ENCODE measurements at places on chromosomes 12 and 14. TPM values are rescaled to one million over a fixed set of nuclear protein-coding genes. Genes with fewer than 3 reads are reported as not detected.

- H3K4me3 ChIP-seq = no peak overlapping the region
- no peak for DNase-seq
- H3K27me3 ChIP-seq = no peaks in the 10 kb centered on the region
- H3K4me1 ChIP-seq = peaks cover 34% of the 10 kb centered on the region
- no peaks in the 10 kb centered on the region for H3K36me3 ChIP-seq
Observed at GRCh38 chr12:26157001-26157400, 32.2 kb upstream of the BHLHE41 start.

DNA sequence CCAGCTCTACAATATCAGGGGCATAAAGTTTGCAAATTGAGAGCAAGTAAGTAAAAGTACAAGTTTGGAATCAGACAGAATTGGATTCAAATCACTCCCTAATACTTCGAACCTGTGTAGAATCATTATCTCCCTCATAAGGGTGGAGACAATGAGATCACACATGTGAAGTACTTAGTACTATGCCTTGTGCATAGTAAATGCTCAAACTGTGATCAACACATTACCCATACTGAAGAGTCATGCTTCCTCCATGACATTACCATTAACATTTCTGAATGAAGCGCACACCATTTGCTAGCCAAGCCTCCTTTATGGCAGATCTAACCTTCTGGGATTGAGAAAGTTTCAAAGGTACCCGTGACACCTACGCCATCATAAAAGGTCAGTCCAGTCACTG, 26.6 kb upstream of the NRDE2 start:
- H3K27me3 ChIP-seq = peaks cover 4% of the 10 kb centered on the region
- H3K4me3 ChIP-seq = no peak overlapping the region
- no peaks in the 10 kb centered on the region for H3K36me3 ChIP-seq
- no peak for DNase-seq
- H3K4me1 ChIP-seq = no peaks in the 10 kb centered on the region

DNA sequence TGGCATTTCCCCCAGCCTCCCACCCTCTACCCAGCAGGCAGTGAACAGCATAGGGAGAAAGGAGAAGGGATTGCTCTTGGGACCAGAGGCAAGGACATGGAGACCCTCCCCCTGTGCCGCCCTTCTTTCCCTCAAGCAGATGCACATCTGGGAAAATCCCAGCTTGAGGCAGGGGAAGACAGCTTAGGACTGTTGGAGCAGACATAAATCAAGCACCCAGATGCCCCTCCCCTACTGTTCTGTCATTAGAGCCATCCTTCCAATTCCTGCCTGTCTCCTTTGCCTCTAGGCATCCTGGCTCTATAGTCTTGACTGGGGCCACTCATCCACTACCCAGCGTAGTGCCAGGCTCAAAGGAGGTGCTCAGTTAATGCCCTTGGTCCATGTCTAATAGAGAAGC, 7.5 kb upstream of the CISTR start:
- no peak overlapping the region for H3K4me3 ChIP-seq
- no peak overlapping the region for H3K27ac ChIP-seq
- peaks cover 9% of the 10 kb centered on the region for H3K27me3 ChIP-seq
- peaks cover 2% of the 10 kb centered on the region for H3K4me1 ChIP-seq
- no peak for DNase-seq

- H3K27ac ChIP-seq = peak overlapping the region; percentile 95
- H3K4me1 ChIP-seq = peaks cover 57% of the 10 kb centered on the region
- H3K27me3 ChIP-seq = no peaks in the 10 kb centered on the region
- H3K36me3 ChIP-seq = no peaks in the 10 kb centered on the region
Observed at GRCh38 chr12:108112832-108113556, 16.1 kb upstream of the WSCD2 start.

DNA sequence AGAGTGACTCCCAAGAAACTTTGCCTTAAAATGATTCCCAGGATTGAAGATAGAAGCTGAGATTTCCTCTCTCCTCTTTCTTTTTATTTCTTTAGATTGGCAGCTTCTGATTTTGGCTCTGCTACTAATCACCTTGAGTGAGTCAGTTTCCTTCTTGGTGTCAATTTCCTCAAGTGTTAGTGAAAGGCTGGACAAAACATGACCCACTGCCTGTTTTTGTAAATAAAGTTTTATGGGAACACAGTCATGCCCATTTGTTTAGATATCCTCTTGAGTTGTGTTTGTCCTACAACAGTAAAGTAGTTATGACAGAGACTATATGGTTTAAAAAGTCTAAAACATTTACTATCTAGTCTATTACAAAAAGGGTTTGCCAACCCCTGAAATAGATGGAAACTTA, 227.2 kb upstream of the TBX3 start:
- DNase-seq = no peak
- H3K27me3 ChIP-seq = no peaks in the 10 kb centered on the region
- no peaks in the 10 kb centered on the region for H3K36me3 ChIP-seq
- no peak overlapping the region for H3K27ac ChIP-seq
- H3K4me1 ChIP-seq = no peaks in the 10 kb centered on the region

DNA sequence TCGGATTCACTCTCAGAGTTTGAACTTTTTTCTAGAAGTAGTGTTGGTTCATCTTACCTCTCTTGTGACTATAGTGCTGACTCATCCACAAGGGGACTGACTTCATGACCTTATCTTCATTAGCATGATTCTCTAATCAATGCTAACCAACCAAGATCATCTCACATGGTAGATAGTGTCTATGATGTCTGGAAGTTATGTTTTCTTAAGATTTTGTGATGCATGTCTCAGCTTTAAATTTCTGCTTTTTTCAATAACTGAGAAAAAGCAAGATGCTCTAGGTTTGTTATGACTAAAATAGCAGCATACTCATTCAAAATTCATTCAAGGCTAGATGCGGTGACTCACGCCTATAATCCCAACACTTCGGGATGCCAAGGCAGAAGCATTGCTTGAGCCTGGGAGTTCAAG, 12.3 kb upstream of the SLC35E3 start:
- H3K4me1 ChIP-seq = no peaks in the 10 kb centered on the region
- no peak overlapping the region for H3K4me3 ChIP-seq
- no peak for DNase-seq
- H3K36me3 ChIP-seq = peaks cover 48% of the 10 kb centered on the region

DNA sequence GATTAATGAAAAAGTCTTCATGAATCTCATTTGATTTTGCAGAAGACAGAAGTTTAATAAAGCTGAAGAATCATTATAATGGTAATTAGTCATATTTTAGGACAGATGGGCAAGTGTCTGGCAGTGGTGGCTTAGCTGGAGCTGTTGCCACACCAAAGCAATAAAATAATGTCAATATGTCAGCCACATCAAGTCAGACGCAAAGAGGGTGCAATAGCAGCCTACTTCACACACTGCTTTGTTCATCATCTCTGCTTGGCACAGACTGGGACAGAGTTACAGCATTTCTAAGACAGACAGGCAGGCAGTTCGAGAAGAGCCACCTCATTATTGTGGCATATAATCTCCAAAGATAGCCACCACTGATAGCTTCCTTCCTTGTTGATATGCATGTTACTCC, 16.9 kb upstream of the KRR1 start:
- H3K36me3 ChIP-seq = no peaks in the 10 kb centered on the region
- no peaks in the 10 kb centered on the region for H3K27me3 ChIP-seq
- no peak for DNase-seq
- H3K4me3 ChIP-seq = no peak overlapping the region

GRCh38 chr12:121536899-121537813, 43.7 kb downstream of the KDM2B start:
- H3K36me3 ChIP-seq = peaks cover 29% of the 10 kb centered on the region
- DNase-seq = peak; percentile 57
- H3K27me3 ChIP-seq = peaks cover 9% of the 10 kb centered on the region
- H3K4me3 ChIP-seq = peak overlapping the region; percentile 65
- H3K4me1 ChIP-seq = peaks cover 59% of the 10 kb centered on the region
- no peak overlapping the region for H3K27ac ChIP-seq

DNA sequence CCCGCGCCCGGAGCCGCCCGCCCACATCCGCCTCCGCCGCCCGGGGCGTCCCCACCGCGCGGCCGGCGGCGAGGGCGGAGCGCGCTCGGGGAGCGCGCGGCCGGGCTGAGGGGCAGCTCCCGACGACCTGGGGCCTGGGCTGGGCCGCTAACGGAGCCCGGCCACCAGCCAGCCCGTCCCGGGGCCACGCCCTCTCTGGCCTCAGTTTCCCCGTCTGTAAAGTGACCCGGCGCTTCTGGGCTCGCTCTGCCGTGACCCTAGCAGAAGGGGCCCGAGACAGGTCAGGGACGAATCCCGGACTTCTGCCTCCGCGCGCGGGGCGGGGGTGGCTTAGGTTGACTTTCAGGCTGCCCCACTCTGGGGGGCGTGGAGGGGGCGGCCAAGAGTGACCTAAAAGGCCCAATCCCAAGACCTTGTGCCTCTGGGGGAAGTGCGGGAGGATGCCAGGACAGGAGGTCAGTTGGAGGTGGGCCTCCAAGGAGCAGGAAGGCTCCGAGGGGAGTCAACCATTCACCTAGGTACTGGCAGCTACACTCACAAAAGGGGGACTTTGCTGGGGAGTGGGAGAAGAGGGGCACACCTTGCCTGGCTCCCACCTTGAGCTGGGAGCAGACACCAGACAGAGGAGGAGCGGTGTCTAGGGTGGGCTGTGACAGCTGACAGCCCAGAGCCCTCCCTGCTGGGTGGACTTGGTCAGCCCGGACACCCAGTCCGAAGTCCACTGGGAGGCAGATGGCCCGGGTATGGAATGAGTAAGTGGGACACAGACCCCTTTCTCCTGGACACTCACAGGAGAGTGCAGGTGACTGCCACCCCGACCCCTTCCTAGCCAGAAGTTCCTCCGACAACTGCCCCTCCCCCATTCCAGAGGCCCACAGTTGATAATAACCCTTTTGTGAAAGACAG, 486 bp upstream of the AKT1 start:
- H3K4me1 ChIP-seq = peaks cover 47% of the 10 kb centered on the region
- H3K27ac ChIP-seq = no peak overlapping the region
- H3K4me3 ChIP-seq = peak overlapping the region; percentile 64
- H3K36me3 ChIP-seq = no peaks in the 10 kb centered on the region
- DNase-seq = no peak
- peaks cover 43% of the 10 kb centered on the region for H3K27me3 ChIP-seq

DNA sequence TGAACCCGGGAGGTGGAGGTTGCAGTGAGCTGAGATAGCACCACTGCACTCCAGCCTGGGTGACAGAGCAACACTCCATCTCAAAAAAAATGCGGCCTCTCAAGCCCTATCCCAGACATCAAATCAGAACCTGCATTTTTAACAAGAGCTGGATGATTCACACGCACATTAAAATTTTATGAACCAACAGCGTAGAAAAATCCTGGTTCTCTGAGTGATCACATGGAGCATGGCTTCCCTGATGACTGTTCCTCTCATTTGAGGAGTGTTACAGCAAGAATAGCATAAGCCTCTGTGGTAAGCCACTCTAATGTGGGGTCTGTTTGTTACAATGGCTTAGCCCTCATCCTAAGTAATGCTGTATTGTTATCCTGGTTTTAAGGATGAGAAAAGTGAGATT, 163.6 kb downstream of the BRMS1L start:
- H3K4me3 ChIP-seq = no peak overlapping the region
- DNase-seq = no peak
- no peak overlapping the region for H3K27ac ChIP-seq
- H3K27me3 ChIP-seq = no peaks in the 10 kb centered on the region

DNA sequence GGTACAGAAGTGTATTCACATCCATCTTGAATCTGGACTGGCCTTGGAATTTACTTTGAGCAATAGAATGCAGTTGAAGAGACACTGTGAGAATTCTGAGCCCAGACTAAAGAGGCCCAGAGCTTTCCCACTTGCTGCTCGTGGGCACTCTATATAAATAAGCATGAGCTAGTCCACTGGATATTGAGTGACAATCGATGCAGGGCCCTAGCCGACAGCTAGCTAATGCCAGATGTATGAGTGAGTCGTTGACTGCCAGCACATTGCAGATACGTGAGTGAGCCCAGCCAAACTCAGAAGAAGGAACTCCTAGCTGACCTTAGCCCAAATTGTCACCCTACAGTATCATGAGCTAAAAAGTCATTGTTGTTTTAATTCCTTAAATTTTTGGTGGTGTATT, 24.9 kb downstream of the NAV3 start:
- no peaks in the 10 kb centered on the region for H3K27me3 ChIP-seq
- H3K36me3 ChIP-seq = no peaks in the 10 kb centered on the region
- H3K4me3 ChIP-seq = no peak overlapping the region
- H3K27ac ChIP-seq = no peak overlapping the region
- H3K4me1 ChIP-seq = peaks cover 12% of the 10 kb centered on the region
- DNase-seq = no peak

DNA sequence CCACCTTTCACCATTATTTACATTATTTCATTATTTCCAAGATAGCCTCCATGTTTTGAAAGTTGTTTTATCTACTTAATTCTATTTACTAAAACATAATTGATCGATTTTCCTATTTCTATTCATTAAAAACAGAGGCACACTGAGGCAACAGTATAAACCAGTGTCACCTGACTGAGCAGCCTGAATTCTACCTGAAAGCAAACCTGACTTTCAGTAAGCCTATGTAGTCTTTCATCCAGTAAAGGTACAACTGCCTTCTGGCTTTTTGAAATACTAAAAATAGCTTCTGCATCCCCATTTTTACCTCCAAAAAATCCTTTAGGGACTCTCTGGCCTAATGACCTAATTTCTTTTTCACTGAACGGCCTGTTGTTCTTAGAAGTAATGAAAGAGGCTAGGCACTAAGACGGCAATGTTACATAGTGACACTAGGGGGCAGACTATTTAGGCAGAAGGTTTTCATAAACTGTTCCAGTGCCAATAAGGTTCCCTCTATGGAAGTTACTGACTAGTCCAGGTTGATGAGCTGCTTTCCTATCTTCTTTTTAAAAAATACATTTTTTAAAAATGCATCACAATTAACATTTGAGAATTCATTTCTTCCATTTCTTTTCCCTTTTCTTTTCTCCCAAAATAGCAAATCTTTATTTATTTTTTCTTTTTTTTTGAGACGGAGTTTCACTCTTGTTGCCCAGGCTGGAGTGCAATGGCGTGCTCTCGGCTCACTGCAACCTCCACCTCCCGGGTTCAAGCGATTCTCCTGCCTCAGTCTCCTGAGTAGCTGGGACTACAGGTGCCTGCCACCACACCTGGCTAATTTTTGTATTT, 17.5 kb downstream of the ANAPC5 start:
- H3K36me3 ChIP-seq = peaks cover 61% of the 10 kb centered on the region
- no peak overlapping the region for H3K27ac ChIP-seq
- H3K4me1 ChIP-seq = 0 out of 2 replicates have a peak, but pooled peaks cover 4% of the 10 kb centered on the region
- H3K4me3 ChIP-seq = no peak overlapping the region

DNA sequence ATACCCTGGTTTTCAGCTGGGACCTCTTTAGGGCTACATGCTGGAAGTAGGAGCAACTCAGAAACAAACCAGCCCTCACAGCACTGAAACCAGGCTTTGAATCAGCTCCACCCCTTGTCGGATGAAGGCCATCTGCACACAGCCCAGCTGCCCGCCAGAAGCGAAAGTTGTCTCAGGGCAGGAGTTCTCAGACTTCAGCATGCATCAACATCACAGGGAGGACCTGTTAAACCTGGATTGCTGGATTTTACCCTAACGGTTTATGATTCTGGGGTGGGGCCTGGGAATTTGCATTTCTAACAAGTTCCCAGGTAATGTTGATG, 10.9 kb downstream of the SYNDIG1L start:
- H3K4me3 ChIP-seq = no peak overlapping the region
- peaks cover 27% of the 10 kb centered on the region for H3K4me1 ChIP-seq
- H3K36me3 ChIP-seq = no peaks in the 10 kb centered on the region
- DNase-seq = no peak

Gene SLC39A2
- 0.14 TPM for total RNA-seq

Gene LPAR5
- total RNA-seq = 0.57 TPM

Gene RPS6KL1
- total RNA-seq = 10.6 TPM

Gene CELA1
- not detected for total RNA-seq

Gene SERPINA10
- not detected for total RNA-seq
